Naive thymus-derived CD4-positive, alpha-beta T cell (primary cell): ENCODE measurements at places on chromosomes 7 and 10. TPM values are rescaled to one million over a fixed set of nuclear protein-coding genes. Genes with fewer than 3 reads are reported as not detected.

DNA sequence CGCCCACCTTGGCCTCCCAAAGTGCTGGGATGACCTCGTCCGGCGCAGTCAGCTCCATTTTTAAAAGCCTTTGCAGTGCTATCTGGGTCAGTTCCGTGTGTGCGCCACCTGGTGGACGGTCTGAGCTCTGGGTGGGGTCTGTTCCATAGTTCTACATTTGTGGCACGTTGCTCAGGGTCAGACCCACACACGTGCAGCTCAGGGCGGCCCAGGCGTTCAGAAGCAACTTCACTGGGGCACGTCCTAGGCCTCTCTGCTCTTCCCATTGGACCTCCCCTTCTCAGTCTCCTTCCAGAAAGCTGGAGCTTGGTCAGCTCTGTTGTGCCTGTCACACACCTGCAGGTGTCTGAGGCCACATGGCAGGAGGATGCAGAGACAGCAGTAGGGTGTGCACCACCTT lies 137.9 kb downstream of the DNAJB6 start:
- no peak for DNase-seq

- no peak for DNase-seq
Observed at GRCh38 chr10:34507217-34507616, 307.9 kb downstream of the PARD3 start.

DNA sequence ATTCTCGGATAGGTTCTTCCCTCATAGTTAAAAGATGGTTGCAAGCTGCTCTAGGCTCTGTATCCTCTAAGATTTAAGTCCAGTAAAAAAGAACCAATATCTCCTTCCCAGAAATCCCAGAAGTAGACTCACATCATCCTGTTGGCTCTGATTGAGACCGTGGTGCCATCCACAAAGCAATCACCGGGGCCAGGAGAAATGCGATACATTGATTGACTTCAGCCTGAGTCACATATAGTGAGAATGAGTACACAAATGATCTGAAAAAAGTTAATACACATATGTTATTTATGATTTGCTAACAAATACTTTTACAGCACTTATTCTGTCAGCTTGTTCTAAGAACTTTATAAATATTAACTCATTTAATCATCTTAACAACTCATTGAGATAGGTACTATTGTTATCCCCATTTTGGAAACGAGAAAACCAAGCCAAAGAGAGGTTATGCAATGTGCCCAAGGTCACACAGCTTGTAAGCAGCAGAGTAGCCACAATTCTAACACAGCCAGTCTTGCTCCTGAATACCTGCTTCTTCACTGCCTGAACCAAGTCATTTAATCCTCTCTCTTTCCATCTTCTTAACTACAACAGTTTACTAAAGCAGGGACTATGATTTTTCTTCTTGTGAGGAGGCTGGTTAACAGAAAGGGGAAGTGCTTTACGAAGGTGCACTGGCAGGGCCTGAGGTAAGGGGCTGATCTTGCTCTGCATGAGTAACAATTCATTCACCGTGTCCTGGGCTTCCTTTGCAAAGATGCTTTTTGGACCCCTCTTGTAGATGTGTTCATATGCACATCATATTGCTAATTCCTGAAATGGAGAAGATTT lies 177.0 kb downstream of the REEP3 start:
- no peak for DNase-seq

GRCh38 chr7:85927226-85927625 lies 716.5 kb upstream of the GRM3 start:
- DNase-seq, result no peak

DNA sequence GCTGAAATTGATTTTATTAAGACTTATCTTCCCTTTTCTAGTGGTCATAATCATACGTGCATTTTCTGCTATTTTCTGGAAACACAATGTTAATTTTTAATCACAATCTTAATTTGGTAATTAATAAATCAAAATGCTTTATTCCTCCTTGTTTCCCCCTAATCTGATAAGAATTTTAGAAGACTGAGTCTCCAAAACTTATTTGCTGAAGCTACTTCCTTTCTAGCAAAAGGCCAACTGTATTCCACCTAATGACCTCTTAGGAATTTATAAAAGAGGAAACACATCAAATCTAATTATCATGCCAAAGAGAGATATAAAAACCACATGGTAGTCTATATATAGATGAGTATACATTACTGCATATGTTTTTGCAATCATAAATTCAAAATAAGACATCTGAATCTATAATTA lies 140.6 kb downstream of the GNAI1 start:
- no peak for DNase-seq

DNA sequence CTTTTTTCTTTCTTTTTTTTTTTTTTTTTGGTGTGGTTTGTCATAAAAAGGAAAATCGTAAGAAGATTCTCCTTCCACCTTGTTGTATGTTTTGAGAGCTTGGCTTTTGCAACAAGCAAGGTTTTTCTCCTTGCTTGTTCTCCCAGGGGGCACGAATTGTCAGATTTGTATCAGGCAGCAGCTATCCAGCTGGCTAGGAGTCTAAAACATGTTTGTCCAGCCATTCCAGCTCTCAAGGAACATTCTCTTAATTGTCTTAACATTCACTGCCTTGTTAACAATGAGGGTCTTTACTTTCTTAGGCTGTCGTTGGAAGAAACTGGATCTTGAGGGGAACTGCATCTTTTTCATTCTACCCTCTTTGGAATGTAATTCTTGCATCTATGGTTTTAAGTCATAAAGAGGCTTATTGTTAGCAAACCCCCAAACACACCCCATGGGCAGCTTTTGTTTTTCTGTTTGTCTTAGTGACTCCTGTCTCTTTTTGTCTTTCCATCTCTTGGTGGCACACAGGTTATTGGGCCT lies 14.6 kb downstream of the SHTN1 start:
- no peak for DNase-seq

DNA sequence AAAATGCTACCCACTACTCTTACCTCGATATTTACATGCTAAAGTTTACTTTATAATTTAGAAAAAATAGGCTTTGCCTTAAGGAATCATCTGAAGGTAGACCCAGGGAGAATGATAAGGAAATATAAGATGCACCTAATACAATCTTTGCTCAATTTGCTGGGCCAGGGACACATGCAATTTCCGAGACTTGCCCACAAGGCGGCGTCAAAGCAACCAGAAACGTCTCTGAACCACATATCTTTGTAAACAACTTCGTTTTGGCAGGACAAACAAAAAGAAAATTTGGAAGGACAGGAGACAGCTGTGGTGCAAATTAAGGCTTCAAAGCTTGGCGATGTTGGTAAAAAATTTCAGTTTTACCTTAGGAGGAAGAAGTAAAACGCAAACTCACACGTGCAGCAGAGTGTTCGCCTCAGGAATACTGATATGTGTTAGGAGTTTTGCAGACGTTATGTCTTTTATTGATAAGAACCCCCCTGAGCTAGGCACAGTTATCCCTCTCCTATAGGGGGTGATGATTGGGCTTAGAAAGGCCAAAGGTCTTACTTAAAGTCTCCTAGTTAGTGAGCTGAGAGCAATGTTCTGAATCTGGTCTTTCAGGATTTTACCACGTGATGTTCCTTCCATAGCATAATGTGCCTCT lies 134.3 kb downstream of the PRKCQ start:
- peak; percentile 39 for DNase-seq

The TACC2 gene
- total RNA-seq, result not detected

The SFRP4 gene
- total RNA-seq, result not detected
